NCI-H510A (cell line): ENCODE measurements at places on chromosomes 12 and 14.

DNA sequence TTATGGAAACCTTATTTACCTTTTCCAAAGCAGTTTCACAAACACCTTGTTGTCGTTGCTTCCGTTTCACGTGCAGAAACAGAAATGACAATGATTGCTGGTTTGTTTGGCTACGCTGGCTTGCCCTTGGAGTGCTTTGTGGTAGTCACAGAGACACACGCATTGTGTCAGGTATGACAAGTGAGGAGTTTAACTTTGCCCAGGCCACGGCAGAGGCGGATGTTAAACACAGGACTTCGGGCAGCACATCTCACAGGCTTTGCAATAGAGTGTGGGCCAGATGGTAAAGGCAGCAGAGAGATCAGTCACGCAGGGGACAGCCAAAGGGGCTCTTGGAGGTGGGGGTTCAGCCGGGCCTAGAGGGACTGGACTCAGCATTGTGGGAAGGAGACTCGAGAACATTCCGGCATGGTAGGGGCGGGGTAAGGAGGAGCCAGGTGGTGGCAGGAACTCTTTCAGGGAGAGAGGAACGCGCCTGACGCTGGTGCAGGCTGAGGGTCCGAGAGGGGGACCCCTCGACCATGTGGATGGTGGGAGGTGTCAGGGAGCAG, 59.8 kb upstream of the KCNA1 start:
- no peak for DNase-seq

DNA sequence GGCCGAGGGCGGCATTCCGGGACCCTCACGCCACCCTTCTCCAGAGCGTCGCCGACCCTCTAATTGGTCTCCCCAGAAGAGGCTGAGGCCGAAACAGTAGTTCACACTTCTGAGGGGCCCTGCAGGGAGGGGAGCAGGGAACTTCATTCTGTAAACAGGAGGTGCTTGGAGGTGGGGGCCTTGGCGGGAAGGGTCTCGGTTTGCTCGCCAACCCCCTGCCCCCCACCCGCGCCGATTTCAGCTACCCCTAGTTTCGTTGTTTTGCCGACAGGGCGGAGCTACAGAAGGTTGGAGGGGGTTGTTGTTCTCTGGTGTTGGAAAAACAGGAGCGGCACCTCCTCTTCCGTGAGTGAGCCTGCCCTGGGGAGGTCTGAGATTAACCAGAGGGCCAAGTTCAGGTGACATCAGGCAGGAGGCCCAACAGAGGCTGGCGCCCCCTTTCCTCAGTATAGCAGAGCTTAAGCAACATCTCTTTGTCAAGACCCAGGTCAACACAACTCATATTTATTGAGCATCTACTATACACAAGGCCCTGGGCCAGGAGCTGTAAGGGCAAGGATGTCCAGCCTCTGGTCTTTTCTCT, 682 bp downstream of the ERBB3 start:
- DNase-seq: peak; percentile 13

DNA sequence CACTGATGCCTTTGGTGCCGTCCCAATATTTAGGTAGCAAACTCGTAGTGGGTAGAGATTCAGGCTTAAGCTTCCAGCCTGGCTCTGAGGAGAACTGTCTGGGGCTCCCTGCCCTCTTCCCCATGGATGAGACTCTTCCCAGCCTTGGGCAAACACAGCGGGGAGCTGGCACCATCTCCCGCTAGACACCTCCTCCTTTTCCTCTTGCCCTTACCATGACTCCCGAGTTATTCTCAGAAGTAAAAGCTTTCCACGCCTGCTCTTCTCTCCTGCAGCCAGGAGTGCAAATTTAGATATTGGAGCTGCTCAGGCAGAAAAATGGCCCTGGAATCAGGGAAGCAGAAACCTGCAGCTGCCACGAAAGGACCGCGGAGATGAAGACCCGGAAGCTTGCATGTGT, 45.6 kb upstream of the RBM19 start:
- DNase-seq: no peak

DNA sequence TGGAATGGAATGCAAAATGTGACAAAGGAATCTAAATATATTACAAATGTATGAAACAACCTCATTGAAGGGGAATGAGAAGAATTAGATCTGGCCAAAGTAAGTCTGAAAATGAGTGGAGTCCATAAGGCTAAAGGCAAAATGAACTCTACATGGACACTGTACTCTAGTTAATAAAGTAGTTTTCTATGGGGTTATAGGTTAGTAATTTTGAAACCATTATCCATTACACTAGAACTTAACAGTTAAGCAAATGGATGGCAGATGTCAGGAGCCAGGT, 222.1 kb downstream of the NUAK1 start:
- no peak for DNase-seq

GRCh38 chr14:95480109-95480886, 36.2 kb downstream of the SYNE3 start:
- no peak for DNase-seq

DNA sequence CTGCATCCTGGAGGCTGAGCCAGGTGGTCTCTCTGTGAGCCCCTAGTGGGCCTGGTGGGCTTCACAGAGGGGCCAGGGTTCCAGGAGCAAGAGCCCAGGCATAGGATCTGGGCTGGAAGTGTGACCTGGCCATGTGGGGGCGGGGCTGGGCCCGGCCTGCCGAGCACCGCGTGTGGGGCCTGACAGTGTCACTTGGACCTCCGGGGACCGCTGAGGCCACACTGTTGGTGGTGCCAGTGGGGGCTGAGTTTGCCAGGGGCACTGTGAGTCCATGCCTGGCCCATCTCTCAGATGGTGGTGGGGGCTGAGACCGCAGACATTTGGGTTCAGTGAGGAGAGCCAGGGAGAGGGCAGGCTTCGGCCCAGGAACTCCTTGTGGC, 5.2 kb downstream of the FBRSL1 start:
- DNase-seq: no peak

DNA sequence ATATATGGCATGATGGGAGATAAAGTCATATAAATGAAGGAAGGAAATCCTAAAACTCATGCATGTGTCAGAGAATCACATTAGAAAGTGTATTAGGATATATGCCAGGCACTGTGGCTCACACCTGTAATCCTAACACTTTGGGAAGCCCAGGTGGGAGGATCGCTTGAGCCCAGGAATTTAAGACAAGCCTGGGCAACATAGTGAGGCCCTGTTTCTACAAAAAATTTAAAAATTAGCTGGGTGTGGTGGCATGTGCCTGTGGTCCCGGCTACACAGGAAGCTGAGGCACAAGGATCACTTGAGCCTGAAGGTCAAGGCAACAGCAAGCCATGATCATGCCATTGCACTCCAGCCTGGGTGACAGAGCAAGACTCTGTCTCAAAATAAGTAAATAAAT, 130.3 kb upstream of the ARID2 start:
- DNase-seq: no peak
